Activated T-cell treated with anti-CD3 and anti-CD28 coated beads for 24 hours (primary cell): ENCODE measurements at places on chromosomes 2 and 18.

- no peak for DNase-seq
Observed at GRCh38 chr18:48743886-48744285, 205.1 kb downstream of the CTIF start.

DNA sequence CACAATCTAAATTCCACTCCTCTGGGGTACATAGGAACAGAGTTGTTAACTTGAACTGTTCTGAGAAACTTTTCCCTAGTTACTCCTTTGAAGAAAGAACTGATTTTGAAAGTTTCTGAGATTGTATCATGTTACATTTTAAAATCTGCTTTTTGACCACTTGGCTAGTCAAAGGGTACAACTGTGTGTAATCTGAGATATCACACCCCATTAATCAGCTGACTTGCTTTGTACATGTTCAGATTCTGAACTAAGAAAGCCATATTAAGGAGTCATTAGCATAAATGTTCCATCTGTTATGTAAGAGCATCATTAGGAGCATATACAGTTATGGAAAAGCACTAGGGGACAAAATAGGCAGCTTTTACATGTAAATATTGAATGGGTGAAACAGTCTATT is 3.8 kb upstream of the WDR35 start:
- no peak for DNase-seq

GRCh38 chr2:201128933-201129505 is 13.1 kb downstream of the CFLAR start:
- peak; percentile 57 for DNase-seq

DNA sequence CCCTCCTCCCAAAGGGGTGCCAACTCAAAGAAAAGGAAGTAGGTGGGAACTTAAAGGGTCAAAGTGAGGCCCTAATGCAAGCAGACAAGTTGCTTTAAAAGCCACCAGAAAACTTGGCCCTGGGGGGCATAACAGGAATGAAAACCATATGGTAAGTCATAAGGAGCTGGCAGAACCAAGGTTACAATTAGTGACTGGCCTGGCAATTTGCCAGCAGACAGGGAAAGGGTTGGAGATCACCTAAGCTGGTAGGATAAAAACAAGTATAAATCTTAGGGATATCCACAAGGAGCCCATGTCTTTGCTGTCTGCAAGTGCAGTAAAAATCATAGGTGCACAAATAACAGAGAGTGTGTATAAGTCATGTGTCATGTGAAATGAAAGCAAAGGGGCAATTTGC is 256.7 kb upstream of the LRRTM4 start:
- no peak for DNase-seq

DNA sequence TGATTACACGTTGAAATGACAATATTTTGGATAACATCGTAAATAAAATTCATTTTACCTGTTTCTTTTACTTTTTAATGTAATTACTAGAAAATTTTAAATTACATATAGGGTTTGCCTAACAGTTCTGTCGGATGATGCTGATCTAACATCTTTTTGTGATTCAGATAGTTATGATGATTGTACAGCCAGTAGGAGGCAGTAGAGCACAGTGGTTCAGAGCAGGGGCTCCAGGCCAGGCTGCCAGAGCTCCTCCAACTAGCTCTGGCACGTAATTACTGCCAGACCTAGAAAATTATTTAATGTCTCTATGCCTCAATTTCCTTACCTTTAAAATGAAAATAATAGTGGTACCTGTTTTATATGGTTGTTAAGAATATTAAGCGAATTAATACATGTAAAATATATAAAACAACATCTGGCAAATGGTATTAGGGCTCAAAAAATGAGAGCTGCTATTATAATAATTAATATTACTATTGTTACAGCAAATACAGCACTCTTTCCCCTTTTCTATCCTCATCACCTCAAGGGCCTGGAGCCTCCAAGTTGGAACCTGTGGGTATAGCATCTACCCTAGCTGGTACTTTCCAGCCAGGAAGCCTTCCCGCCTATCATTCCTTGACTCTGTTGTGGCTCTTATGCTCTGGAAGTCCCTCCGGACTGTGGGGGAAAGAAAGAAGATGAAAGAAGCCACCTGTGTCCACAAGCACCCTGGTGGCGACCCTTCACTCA is 47.7 kb upstream of the PLA2R1 start:
- DNase-seq, result peak; percentile 32

DNA sequence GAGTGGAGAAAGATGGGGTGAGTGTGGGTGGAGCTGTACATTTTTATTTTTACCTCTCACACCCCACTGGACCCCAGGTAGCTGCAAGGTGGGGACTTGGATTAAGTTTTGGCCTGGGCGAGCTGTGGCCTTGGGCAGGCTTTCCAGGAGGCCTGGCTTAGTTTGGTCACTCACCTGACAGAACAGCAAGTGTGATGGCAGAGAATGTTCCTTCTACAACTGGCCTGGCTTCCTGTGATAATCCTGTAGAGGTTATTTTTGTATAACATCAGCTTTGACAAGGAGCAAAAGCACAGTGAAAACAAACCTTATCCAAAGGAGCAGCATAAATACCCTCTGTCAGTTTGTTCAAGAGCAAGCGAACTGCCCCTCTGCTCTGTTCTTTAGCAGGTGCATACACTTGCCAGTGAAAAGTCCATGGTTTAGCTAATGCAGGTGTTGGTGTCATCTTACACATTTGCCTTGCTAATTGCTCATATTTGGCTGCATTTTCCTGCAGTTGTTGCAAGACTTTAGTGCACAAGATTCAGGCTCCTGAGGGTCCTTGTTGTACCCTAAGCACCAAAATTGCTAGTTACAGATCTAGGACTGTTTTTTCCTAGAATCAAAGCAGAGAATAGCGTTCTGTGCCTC is 6.3 kb downstream of the THNSL2 start:
- no peak for DNase-seq

DNA sequence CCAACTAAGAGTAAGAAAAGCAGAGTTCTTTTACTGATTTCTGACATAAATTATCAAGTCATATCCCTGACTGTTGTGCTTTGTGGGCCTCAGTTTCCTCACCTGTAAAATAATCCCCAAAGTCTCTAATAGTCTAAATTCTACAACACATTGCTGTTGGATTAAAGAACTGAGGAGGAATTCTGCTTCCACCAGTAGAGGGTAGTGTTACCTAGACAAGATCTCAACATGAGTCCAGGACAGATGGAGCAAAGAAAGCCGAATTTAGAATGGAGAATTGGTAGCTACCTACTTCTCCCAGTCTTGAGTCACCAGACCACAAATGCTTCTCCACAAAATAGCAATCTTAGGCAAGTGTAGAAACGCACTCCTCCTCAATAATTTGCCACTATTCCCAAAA is 462.5 kb upstream of the FSHR start:
- DNase-seq, result no peak

- no peak for DNase-seq
Observed at GRCh38 chr2:120572226-120572625, 163.4 kb upstream of the GLI2 start.

GRCh38 chr2:25127646-25128045 is 40.7 kb downstream of the POMC start:
- DNase-seq, result no peak
